MCF 10A (cell line): ENCODE measurements at places on chromosomes 7 and 10.

DNA sequence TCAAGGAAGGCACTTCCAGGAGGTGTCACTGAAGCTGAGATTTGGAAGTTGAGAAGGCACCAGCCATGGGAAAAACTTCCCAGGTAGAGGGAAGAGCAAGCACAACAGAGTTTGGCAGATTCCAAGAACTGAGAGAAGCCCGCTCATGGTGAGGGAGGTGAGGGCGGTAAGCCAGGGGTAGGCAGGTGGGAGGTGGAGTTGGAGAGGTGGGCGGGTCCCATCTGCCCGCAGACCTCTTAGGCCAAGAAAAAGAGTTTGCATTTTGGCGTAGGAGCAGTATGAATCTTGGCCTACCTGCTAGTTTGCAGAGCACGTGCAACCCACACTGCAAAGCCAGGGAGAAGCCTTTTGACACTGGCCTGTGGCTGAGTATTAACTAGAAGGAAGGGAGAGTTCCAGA is 18.8 kb downstream of the FRMPD2 start:
- DNase-seq, result no peak

- no peak for DNase-seq
Measured at GRCh38 chr7:24827589-24827988, 70.3 kb upstream of the GSDME start.

GRCh38 chr10:117164592-117165537 is 26.8 kb upstream of the VAX1 start:
- no peak for DNase-seq

DNA sequence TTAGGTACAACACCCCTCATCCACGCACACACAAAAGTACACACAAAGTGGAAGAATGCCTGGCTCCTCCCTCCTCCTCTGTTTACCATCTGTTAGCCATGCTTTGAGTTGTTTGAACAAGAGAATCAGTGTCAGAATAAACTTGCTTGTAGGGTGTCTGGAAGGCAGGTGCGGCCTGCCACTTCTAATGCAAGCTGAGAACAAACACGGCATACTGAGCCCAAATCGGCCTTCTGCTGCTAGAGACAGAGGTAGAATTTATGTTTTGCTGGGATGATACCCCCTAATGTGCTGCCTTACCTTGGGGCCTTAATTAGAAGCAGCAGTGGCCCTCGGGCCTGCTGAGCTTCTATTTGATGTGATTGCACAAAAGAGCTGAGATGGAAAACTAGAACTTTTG is 24.9 kb upstream of the FAM180A start:
- DNase-seq, result no peak

GRCh38 chr7:118477036-118477435 is 252.5 kb downstream of the ANKRD7 start:
- DNase-seq, result no peak
